Cardiac muscle cell (in vitro differentiated cells and primary cell): ENCODE measurements at places on chromosomes 3 and 15. TPM values are rescaled to one million over a fixed set of nuclear protein-coding genes. Genes with fewer than 3 reads are reported as not detected.

COLQ gene
- 4.5 and 10.4 TPM in 2 replicates for total RNA-seq

ATP8B4 gene
- total RNA-seq: 0.09 TPM in 1 of 2 replicates, not detected in the other

SLC15A2 gene
- 0.28 and 2.7 TPM in 2 replicates for total RNA-seq

SCAMP5 gene
- 5.8 and 8.1 TPM in 2 replicates for total RNA-seq

MME gene
- 2.4 and 5.5 TPM in 2 replicates for total RNA-seq

CA12 gene
- 0.03 and 0.04 TPM in 2 replicates for total RNA-seq

DNA sequence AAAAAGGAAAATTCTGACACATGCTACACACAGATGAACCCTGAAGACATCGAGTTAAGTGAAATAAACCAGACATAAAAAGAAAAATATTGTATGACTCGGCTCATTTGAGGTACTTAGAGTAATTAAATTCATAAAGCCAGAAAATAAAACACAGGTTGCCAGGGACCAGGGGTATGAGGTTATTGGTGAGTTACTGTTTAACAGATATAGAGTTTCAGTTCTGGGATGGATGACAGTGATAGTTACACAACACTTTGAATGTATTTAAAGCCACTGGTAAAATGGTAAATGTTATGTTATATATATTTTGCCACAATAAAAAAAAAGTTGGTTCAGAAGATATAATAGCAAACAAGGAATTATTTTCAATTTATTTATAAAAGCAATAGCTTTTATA, 436.1 kb upstream of the WNT5A start:
- DNase-seq: no peak

GRCh38 chr3:20022954-20023622, 11.0 kb upstream of the PP2D1 start:
- DNase-seq: no peak

DNA sequence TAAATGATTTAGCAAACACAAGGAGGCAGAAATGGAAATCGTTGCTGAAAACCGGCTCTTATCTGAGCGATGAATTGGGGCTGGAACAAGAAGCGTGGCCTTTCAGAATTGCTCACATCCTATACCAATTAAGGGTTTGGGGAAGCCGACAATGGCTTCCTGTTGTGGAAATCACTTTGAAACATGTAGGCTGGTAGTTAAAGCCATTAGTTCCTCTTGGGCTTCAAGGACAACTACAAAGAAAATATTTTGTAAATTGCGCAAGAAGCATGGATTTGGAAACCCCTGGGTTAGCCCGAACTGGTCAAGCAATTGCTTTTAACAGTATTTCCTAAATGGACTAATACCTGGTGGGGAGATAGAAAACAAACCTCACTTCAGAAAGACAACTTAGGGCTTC, 182.4 kb downstream of the ADAMTS9 start:
- peak; percentile 32 for DNase-seq

- no peak for DNase-seq
Measured at GRCh38 chr3:193310914-193311723, 67.4 kb downstream of the ATP13A5 start.

GRCh38 chr3:38544926-38545325, 48.8 kb downstream of the EXOG start:
- DNase-seq: no peak

- no peak for DNase-seq
Measured at GRCh38 chr3:50658416-50658815, 16.3 kb upstream of the DOCK3 start.

DNA sequence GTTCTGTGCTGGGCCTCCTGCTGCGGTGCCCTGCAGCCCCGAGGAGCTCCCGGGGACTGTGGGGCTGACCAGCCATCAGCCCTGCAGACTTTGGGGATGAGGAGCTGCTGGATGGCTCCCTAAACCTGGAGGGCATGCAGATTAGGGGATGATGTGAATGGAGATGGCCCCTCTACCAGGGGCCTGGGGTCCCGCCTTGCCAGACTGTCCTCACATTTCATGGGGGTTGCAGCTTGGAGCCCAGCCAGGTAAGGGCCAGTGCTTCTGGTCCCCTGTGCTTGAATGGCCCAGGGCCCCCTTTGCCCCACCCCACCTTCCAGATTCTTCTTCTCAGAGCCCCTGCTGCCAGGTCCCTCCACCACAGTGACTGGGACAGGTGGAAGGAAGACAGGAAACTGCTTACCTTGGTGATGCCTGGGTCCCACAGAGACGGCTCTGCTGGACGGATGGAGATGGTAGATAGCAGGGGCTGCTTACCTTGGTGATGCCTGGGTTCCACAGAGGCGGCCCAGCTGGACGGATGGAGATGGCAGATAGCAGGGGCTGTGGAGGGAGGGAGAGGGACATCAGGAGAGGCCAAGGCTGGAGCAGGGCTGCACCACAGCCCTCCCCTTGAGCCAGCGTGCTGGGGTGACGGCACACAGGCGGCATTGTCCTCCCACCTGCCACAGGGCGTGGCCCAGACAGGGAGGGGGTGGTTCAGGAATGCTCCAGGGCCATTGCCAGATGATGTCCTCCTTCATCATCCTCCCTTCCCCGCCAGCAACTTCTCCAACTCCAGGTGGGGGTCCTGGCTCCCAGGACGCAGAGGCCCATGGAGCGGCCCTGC, at the start of gene SPTBN5:
Gene SPTBN5 (minus strand): TSS at position 632 of the 829 bp plus-strand sequence. CDS start 556 bp downstream, at position 76.
- no peak for DNase-seq

GRCh38 chr3:178393824-178394223, 142.4 kb upstream of the KCNMB2 start:
- no peak for DNase-seq

DNA sequence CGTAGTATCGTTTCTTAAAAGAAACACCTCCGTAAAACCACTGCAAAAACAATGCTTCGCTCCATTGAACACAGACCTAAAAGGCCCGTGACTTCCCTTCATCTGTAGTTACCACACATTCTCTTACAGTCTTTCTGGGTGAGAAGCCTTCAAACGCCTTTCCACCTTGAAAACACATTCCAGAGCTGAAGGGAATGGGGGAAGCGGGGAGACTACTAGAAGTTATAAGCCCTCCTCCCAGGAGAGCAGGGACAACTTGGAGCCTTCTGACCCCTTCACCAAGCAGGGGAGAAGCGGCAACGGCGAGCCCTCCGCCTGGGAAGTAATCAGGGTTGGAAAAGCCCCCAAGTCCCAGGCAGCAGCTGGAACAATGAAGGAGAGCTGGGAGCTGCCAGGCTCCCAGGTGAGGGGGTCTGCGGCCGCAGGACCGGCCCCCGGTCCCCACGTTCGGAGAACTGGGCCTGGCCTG, 461 bp downstream of the SECISBP2L start:
- DNase-seq: peak; percentile 64

DNA sequence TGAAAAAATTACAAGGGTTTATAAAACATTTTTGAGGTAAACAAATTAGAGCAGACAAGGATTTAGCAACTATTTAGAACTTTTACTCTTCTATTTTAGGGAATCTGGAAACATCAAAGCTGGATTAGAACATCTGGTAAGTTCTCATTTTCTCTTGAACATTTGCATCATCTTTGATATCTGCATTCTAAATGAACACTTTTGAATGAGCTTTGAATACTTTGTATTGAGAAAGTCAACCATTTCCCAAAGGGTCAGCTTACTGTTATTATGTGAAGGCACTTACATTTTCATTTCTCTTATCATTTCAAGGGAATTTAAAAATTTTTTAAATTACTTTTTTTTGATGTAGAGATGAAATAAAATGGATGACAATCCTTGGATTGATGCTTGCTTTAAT, 188.1 kb downstream of the RSRC1 start:
- no peak for DNase-seq

DNA sequence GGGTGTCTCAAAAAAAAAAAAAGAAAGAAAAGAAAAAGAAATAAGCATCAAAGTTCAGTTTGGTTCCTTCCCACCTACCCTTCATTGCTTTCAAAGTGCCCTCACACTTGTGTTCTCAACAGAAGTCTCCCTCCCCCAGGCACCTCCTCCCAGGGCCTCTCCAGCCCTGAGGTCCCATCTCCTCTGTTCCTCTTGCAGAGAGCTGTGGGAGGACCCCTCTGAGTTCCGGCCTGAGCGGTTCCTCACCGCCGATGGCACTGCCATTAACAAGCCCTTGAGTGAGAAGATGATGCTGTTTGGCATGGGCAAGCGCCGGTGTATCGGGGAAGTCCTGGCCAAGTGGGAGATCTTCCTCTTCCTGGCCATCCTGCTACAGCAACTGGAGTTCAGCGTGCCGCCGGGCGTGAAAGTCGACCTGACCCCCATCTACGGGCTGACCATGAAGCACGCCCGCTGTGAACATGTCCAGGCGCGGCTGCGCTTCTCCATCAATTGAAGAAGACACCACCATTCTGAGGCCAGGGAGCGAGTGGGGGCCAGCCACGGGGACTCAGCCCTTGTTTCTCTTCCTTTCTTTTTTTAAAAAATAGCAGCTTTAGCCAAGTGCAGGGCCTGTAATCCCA, 6.1 kb downstream of the CYP1A2 start:
- DNase-seq: no peak

DNA sequence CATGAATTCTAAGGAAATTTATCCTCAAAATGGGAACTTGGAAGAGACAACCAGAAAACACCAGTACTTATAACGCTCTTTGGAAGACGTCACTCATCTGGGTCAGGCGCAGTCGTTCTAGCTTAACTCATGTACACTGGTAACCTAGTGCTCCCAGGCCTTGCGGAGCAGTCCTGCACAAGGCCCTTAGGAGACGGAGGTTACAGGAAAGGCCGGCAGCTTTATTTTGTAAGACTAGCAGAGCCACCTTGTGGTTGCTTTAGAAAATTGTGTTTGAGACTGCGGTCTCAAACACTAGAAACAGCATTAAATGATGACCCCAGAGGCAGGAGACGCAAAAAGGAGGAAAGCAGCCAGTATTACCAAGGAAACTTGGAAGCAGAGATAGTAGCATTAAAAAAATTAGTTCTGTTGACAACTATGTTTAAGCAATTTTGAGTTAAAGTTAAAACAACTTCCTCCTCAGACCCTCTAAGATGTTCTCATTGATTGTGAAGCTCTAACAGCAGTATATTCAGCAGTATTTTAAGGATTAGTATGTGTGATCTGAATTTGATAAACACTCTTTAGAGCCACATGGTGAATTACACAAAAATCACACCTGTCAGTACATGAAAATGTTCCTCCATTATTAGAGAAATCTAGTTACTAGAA, 141.9 kb upstream of the C2CD4B start:
- peak; percentile 88 for DNase-seq

GRCh38 chr3:190378240-190378891, 9.6 kb upstream of the CLDN16 start:
- peak; percentile 85 for DNase-seq

- DNase-seq: no peak
Measured at GRCh38 chr15:35727627-35728026, 181.7 kb upstream of the DPH6 start.

DNA sequence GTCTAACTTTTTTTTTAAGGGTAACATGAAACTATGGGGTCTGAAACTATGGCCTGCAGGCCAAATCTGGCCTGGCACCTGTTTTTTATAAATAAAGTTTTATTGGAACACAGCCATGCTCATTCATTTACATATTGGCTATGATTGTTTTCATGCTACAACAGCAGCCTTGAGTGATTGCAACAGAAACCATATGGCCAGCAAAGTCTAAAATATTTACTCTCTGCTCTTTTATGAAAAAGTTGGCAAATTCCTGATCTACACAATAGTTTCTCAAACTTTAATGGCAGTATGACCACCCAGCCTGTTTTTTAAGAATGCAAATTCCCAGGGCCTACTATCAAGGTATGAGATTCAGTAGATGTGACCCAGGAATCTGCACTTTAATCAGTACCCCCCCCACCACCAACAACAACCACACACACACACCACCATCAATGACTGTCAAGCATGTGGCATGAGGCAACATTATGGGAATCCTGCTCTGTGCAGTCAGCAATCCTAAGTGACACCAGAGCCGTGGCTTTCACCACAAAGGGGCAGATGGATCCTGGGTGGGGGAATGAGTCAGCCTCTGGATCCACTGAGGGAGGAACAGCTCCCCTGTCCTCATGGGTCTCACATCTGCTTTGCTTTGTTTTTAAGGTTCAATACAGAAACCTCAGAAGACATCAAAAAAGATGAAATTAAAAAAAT, 142.8 kb downstream of the NTRK3 start:
- DNase-seq: peak; percentile 10
